Suppressor macrophage (primary cell): ENCODE measurements at places on chromosomes 3 and 15.

GRCh38 chr3:175670557-175670956, 811.4 kb downstream of the NAALADL2 start:
- no peak for DNase-seq

DNA sequence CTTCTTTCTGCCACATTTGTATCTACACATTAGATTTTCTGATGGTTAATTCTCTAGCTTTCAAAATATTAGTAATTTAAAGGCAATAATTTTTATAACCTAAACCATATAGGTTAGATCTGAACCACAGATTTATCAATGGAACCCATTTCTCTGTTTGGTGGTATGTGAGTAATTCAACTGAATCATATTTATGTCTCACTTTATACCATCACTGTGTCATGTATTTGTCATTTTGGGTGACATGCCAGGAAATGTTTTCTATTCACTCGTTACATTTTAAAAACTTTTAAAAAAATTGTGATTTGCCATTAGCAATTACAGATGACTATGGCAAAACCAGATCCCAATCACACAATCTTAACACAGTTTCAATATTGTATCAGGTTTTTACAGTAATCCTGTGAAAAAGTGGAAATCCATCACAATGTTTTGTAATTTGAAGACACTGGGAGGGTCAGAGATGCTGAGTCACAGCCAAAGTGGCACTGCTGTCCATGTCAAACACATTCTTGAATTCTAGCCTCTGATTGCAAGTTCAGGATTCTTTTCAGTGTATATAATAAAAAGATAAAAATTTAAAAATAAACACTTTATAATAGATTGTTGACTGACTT, 356.0 kb upstream of the RBMS3 start:
- DNase-seq = no peak

- DNase-seq = no peak
Observed at GRCh38 chr3:16322189-16322588, 57.2 kb downstream of the OXNAD1 start.

GRCh38 chr3:117036259-117036799, 326.8 kb downstream of the TUSC7 start:
- DNase-seq = peak; percentile 98

- DNase-seq = no peak
Observed at GRCh38 chr3:17322106-17322793, 420.2 kb downstream of the TBC1D5 start.
